ENCODE measurements at places on chromosomes 5 and 9.

GRCh38 chr5:65969539-65970393 lies 43.4 kb downstream of the ERBIN start:
- DNase-seq = no peak

DNA sequence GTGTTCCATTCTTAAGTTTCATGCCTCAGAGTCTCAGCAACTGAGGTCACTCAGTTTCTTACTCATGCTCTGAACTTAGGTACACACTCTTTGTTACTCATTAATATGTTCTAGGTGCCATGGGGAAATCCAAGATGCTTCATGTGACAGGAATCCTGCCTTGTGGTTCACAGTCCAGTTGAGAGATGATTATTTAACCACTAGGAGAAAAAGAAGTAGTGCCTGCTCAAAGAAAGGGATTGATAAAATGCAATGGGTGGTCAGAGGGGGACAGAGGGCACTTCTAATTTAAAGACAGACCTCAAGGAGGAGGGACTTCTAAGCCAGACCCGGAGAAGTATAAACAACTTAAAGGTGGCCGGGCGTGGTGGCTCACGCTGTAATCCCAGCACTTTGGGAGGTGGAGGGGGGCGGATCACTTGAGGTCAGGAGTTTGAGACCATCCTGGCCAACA lies 69.0 kb downstream of the UGCG start:
- no peak for DNase-seq

DNA sequence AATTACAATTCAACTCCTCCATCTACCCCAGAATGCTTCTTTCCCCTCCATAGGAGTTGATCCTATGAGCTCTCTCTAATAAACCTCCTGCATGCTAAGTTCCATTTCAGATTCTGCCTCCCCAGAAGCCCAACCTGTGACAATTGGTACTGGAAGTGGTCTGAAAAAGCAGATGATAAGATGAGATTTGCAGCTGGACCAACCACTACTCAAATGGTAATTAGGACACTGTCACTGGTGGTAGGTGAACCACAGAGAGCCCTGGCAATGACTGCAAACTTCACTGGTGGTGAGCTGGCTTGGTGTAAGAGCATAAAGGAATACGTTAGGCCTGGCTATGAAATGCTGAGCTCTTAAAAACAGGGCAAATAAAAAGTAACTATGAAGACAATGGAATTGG lies 112.6 kb downstream of the ESM1 start:
- no peak for DNase-seq

DNA sequence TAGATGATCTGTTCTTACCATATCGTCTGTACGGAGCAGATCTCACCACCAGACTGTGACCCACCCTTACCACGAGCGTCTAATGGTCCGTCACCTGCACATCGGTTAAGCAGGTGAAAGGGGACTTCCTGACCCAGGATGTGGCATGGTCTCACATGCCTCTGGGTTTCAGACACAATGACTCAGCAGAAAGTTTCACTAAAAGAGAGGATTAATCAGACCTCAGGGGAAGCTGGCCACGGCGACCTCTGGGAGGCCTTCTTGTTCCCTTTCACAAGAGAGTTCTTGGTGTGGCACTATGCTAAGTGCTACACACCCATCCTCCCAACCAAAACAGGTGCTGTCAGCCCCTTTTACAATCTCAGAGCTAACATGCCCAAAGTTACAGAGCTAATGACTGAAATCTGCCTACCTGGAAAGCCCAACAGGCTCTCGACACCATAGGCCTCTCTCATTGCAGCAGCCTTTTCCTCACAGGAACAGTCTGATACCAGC lies 41.6 kb downstream of the ADAMTS12 start:
- no peak for DNase-seq

GRCh38 chr5:14440582-14441431 lies 140.8 kb upstream of the OTULINL start:
- DNase-seq = no peak
